ENCODE measurements at places on chromosomes 11 and 22.

DNA sequence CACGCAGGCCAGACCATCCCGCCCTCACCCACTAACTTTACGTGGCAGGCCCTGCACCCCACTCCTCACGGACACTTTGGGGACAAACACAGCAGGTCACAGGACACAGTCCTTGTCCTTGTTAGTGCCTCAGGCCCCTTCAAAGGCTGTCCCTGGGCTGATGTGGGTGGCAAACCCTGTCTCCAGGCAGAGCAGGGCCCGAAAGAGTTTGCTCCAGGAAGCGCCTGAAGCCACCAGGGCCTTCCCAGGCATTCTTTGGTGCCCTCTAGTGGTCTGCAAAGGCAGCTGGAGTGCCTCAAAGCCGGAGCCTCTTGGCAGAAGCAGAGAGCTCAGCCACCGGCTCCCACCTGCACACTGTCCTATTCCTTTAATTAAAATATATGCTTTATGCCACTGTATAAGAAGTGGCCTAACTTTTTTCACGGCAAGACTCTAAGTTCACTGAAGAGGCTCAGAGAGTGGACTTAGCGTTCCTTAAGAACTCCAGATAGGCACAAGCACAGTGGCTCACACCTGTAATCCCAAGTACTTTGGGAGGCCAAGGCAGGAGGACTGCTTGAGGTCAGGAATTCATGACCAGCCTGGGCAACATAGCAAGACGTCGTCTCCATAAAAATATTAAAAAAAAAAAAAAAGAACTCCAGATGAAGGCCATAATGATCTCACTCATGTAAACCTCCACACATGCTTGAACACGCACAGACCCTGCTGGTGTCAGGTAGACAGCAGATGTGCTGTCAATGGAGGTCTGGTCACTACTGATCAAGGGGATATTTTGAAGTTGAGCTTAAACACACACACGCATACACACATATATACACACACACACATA, 11.1 kb downstream of the TXN2 start:
- peak; percentile 86 for DNase-seq

DNA sequence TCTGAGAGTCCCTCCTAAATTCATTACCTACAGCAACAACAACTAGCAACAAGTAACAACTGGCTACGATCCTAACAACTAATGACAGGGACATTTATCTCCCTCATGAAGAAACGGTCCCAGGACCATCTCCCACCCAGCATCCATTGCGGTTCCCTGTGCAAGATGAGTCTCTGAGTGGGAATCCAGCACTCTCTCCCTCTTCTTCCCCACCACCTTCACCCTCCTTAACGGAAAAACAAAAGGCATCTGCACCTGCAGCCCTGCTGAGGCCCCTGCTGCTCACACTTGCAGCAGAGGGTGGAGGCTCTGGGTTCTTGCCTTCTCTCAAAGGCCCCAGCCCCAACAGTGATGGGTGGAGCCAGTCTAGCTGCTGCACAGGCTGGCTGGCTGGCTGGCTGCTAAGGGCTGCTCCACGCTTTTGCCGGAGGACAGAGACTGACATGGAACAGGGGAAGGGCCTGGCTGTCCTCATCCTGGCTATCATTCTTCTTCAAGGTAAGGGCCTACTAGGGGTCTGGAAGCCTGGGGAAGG, at the start of gene CD3G:
TSS of gene CD3G (plus strand) at position 364 of the 535 bp plus-strand sequence. CDS start at position 444, 80 bp downstream.
- DNase-seq, result peak; percentile 84

DNA sequence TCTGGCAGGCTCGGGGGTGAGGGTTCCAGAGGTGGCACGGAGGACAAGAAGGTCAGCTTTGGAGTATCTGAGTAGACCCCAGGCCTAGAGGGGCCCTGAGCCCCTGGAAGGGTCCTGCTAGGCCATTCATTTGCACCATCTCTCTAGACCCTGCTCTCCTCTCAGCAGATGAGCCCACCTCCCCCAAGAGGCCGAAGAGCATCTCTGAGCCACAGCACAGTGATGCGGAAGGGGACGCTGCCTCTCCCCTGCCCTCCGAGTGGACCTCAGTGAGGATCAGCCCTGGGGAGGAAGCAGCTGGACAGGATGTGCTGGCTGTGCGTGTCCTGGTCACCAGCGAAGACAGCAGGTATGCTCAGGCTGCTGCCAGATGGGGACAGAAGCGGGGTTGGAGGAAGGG, 101.6 kb upstream of the PARVA start:
- DNase-seq, result no peak

DNA sequence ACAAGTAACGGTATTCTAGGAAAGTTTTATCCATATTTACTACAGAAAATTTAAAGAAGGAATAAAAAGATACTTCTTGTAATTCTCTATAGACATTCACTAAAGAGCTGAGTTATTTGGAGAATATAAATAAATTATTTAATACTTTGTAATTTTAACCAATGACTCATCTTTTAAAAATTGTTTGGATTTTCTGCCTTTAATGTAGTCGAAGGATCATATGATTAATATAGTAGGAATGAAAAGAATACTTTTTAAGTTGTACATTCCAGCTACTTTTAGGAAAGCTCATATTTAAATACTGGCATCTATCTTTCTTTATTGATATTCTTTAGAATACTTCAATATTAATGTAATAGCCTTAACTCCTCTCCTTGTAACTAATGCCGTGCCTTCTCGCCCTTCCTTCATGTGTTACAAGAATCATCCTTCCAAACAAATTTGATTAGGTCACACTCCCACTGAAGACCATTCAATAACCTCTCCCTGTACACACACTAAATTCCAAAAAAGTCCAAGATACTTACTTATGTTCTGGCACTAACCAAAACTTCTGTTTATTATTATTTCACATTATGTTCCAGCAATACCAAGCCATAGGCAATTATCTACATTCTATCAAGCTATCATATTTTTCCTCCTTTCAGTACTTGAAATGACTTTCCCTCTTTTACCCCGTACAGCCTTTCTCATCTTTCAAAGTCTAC, 501.9 kb downstream of the CNTN5 start:
- no peak for DNase-seq

DNA sequence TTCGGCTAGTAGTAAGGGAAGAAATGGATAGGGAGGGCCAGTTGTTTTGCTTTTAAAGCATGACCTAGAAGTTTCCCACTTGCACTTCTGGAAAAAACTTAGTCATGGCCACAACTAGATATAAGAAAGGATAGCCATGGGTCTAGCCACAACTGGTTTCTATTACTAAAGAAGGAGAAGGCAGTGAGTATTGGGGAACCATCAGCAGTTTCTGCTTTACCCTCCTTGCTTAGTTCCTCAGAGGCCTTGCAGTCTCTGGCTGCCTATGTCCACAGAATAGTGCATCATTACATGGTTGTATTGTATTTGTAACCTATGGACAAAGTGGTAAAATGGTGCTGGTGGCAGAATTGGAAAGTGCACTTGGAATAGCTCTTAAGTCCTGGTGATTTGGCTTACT, 35.6 kb downstream of the NXPE1 start:
- DNase-seq, result no peak

DNA sequence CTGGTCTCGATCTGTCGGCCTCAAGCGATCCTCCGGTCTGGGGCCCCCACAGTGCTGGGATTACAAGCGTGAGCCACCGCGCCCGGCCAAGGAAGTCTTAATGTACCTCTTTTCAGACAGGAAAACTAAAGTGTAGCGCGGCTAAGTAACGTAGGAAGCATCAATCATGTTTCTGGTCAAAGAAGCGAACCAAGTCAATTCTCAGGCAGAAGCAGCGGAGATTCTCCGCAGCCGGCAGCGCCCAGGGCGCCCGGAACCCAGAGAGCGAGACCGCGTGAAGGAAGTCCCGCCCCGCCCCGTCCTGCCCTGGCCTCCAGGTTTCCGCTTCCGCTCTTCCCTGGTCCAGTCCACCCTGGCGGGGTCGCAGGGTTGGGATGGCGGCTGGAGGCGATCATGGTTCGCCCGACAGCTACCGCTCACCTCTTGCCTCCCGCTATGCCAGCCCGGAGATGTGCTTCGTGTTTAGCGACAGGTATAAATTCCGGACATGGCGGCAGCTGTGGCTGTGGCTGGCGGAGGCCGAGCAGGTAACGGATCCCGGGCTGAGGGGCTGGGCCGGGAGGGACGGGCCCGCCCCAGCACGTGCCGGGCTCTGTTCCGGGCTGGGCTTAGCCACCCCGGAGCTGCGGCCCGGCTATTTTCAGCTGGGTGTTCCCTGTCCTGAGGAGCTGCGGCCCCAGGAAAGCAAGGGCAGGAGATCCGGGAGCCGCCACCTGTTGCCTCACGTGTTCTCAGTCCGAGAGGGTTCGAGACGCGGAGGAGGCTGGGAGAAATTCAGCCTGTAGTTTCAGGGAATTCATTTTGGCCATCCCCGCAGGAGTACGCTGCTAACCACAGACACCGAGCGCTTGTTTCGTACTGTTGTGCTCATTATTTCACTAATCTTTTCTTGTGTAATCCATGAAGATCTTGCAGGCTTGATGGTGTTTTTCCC, at the start of gene ADSL:
TSS of gene ADSL (plus strand) at position 316 of the 934 bp plus-strand sequence. CDS start at position 375, 59 bp downstream.
- peak; percentile 93 for DNase-seq
